ENCODE measurements at places on chromosomes 11 and 22.

GRCh38 chr22:19117111-19117512 is 5.1 kb downstream of the DGCR2 start:
- DNase-seq = no peak

GRCh38 chr11:36469063-36469462 is 41.0 kb downstream of the TRAF6 start:
- no peak for DNase-seq

DNA sequence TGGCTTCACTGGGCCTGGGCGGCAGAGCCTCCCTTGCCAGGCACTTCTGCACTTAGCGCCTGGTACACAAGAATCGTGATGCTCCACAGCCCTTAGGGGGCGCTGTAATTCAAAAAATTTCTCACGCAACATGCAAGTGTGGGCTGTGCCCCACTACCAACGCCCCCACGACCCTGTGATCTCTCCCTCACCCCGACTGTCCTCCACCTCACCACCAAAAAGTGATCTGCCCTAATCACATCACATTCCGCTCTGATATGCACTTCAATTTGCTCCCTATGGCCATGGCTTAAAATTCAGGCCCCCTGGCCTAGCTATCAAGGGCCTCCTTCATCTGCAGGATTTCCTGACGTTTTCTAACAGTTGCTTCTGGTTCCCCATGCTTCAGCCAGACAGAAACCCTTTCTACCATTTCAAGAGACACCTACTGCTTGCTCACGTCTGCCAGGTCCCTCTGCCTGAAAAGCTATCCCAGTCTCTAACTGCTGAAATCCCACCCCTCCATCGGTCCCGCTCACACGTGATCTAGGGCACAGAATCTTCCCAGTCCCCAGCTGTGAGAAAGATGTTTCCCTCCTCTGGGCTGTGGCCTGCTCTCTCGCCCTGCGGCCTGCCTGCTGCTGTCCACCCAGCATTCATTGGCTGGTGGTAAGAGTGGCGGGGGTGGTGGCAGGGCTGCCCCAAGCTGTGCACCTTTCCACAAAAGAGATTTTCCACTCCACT is 27.9 kb upstream of the LRRC32 start:
- no peak for DNase-seq

DNA sequence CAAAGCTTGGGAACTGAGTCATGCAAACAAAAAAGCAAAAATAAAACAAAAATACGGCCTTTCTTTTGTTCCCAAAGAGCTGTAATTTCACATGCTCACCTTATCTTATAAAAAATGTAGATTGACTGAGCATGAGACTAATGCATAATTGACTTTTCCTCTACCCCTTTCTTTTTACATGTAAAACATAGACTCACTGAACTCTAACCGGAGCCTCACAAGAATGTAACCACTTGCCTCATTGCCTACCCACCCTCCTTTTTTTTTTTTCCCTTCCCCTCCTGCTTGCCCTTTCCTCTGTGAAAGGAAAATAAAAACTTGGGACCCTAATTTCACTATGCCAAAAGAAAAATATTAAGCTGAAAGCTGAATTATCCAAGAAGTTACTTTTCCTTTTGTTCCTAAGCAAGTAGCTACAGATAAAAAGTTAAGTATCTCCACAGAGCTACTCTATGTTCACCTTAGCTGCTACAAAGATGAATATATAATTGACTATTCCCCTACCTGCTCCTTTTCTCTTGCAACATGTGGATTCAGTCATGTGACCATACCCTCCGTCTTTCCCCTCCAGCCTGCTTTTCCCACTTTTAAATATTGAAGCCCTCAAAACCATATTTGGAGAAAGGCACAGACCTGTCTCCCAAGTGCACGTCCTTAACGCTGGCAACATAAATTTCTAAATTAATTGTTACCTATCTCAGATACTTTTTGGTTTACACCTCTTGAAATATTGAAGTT is 39.6 kb upstream of the WEE1 start:
- DNase-seq = no peak

- DNase-seq = no peak
Observed at GRCh38 chr11:113817162-113817561, 37.6 kb downstream of the CLDN25 start.
